ENCODE measurements at places on chromosomes 1 and 21.

DNA sequence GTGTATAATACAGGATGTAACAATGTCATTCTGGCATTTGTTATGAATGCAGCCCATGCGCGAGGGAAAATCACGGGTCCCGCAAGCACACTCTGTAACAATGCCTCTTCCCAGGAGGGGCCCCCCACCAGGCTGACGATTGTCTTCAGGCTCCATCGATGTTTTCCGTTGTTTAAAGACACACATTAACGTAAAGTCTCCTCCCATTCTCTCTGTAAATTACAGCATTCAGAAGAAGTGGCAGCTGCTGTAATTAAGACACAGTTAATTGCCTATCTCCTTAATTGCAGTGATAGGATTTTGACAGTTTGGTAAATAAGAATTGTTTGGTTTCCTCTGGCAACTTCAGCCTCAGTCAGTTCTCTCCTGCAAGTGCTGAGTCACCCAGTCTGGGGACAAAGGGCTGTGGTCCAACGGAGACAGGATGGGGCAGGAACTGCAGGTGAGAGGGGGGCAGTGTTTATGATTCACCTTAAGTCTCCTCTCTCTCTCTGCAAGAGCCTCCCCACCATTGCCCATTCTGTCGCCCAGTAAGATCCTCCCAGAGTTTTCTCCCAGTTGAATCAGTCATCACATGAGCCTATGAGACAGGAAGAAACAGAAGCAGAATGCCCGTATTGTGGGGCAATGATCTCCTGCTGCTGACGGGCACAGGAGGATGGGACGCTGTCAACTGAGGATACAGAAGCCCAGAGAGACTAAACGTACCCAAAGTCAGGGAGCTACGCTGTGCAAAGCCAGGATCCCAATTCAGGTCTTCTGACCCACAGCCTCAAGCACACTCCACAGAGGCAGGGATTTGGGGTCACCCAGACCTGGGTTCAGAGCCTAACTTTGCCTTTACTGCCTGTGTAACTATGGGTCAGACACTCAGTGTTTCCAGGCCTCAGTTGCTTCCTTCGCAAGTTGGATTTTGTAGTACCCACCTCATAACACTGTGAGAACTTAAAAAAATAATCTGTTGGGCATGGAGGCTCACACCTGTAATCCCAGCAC, 110.0 kb downstream of the ADSS2 start:
- peak; percentile 30 for DNase-seq

DNA sequence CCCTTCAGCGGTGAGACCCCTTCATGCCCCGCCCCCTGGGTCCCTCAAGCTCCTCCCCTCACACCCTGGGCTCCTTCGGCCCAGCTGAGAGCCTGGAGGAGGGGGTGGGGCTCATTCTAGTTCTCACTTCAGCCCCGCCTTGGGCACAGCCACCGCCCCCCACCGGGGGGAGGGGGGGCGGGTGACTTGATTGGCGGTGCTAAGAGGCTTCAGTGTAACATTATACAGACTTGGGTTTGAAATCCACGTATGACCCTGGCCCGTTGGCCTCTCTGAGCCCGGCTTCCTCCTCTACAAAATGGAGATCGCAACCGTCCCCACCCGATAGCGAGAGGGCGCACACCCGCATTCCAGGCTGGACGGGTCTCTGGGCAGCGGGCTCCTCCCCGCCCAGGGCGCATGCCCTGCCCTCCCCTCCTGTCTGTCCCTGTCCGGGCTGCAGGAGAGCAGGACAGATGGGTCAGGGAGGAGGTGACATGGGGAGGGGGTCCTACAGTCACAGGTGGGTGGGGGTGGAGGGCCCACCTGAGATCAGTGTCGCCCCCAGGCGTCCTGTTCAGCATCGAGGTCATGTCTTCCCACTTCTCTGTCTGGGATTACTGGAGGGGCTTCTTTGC, 5.1 kb downstream of the CLCNKB start:
- peak; percentile 22 for DNase-seq

DNA sequence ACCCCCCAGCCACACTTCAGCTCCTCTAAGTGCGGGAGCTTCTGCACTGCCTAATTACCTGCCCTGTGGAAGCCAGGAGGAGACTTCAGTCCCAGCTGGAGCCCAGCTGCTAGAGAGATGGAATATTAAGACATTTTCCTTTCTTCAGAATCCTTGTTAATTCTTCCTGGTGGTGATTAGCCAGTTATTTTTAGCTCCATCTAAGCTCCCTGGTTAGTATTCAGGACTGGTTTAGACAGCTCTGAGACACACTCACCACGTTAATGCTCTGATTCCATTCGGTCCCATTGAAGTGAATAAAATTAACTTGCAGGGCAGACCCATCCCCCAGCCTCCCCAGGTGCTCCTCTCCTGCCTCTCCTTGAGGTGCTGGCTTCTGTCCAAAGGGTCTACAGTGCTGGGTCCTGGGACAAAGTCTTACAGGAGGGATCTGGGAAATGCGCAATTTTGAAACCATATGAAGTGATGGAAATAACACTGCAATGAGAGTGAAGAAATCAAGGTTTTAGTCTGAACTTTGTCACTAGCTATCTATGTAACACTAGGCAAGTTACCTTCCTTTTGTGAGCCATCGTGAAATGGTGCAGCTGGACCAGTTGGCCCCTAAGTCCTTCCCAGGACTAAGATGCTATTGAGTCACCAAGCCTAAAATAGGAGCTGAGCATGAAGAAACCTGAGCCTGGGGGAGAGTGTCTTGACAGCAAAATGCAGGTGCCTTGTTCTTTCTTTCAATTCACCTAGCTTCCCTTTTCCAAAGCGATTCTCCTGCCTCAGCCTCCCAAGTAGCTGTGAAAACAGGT, 117.4 kb upstream of the ATP1A1 start:
- DNase-seq, result no peak

DNA sequence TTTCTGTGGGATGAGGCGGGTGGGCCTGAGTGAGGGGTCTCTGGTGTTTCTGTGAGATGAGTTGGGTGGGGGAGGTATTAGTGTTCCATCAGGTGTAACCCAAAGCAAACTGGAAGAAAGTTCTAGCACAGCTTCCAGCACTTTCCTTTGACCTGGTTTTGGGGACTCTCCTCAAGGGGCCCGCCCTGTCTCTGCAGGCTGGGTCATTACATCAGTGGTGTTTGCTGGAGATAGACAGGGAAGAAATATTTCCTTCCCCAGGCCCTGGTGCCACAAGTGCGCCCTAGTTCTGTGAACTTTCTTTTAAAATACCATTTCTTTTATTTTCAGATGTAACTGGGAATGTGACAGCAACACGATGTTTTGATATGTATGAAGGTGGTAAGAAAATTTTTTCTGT, 16.5 kb upstream of the MX2 start:
- no peak for DNase-seq

GRCh38 chr1:16882986-16883385, 12.8 kb upstream of the RNU1-2 start:
- no peak for DNase-seq

DNA sequence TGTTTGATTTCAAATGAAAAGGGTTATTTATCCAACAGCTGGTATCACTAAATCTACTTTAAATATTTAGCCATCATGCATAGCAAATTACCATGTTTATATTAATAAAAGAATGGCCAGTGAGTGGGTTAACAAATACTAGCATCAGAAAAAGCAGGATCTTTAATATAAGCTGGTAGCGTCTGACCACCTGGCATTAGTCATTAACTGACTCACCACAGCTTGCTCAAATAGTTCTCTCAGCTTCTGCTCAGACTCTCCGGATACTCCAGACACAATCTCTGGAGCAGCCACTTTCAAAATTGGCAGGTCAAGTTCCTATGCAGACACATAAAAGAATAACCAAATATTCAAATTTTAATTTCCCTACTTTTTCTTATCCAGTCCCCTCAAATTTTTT, 29.6 kb downstream of the NVL start:
- DNase-seq, result no peak
